Fibroblast of skin of scalp (primary cell): ENCODE measurements at places on chromosomes 6 and 20.
A peak's percentile ranks its signal among the peaks of the same experiment; 100 is the strongest.

DNA sequence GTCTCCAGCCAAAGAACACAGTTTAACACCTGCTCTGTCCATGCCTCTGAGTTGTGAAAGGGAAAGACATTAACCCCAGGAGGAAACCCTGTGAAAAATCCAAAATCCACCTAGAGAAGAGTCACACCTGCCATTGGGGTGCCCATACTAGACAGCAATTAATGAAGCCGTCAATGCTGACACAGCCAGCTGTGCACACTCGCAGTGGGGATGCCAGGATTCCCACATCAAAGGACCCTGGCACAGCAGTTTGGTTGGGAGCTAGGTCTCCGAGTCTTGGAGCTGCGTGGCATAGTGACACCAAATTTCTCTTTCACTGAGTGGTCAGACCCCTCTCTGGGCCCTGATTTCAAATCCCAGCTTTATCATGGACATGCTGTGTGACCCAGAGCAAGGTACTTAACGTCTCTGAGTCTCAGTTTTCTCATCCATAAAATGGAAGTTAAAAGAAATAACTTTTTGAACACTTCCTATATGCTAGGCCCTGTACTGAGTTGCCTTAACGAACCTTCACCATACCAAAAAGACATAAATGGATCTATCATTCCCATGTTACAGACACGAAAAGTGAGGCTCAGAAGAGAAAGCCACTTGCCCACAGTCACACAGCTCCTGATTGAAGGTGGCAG, 30.8 kb downstream of the BPIFB1 start:
- no peak for DNase-seq

DNA sequence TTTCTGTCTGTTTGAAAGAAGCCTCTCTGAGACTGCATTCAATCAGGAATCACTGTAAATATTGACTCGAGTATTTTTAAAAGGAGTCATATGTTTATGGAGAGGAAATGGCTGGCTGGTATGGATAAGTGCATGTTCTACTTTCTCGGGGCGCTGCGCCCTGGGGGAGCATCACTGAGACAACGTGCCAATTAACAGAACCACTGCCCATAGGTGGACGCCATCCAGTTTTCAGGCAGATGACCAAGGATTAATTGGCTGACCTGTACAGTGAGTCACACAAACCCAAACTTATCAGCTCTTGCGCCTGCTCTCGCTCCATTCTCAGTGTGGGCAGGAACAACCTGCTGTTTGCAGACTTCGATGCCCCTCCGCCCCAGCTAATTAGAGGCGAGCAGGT, 571.2 kb downstream of the QKI start:
- DNase-seq: no peak

GRCh38 chr20:3727401-3728021, 5.0 kb upstream of the HSPA12B start:
- peak; percentile 47 for DNase-seq

DNA sequence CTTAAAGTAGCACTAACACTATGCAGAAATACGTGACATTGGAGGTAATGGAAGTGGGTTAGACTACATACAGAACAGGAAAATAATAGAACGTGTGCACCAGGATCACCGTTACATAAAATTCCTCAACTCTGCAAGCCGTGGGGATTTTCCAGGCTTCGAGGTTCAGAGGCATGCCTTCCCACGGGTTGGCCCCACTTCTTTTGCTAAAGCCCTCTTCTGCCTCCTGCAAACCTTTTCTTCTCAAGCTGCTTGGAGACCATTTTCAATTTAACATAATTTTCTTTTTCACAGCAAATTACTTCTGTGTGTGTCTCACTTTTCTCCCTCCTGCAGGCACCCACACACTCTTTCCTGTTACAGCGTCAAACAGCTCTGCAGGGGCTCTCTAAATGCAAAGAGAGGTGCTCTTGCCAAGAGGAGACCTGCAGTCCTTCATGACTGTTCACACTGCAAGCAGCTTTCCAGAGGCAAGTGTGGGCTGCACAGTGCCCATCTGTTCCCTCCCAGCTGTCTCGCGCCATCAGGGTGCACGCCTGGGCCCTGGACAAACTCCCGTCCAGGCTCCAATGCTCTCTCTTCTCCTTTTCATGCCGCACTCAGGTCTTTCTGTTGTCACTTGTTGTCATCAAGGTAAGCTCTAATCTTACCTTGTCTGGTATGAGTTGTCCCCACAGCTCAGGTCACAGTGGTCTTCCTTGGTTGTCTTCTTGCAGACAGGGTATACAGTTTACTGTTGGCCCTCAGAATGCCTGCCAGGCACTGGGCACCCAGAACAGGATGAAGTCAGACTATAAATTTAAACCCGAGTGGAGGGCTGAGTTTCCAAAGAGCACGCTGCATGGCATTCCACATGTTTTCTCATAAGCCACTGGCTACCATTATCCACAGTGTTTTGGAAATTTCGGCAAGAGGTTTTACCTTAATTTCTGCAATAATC, 164.8 kb upstream of the GGTLC1 start:
- DNase-seq: no peak

DNA sequence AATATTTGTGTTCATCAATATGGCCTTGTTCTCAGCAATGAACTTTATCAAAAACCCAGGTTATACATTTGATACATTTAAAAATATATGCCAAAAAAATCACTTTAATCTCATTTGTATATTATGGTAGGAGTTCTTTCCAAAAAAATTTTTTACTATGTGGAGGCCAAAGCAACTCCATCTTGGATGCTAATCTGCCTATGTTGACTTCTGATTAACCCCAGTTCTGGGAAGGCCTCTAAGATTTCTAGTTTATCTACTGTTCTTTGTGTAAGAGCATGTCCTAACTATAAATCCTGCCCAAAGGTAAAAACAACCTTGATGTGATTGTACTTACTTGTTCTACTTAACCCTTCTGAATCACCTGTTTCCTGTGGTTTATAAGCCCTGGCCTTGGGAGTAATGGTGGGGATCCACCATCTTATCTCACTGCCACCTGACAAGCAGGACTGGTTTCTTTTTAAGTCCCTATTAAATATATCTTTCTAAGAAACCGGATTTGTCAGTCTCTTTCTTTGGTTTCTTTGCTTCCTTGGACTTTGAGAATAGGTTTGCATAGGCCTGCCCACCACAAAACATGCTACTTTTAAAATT, 46.7 kb downstream of the RNGTT start:
- DNase-seq: no peak

- no peak for DNase-seq
Observed at GRCh38 chr6:2851727-2852513, 10.3 kb upstream of the SERPINB1 start.

- DNase-seq: peak; percentile 6
Observed at GRCh38 chr6:23329086-23329485, 759.7 kb downstream of the HDGFL1 start.

DNA sequence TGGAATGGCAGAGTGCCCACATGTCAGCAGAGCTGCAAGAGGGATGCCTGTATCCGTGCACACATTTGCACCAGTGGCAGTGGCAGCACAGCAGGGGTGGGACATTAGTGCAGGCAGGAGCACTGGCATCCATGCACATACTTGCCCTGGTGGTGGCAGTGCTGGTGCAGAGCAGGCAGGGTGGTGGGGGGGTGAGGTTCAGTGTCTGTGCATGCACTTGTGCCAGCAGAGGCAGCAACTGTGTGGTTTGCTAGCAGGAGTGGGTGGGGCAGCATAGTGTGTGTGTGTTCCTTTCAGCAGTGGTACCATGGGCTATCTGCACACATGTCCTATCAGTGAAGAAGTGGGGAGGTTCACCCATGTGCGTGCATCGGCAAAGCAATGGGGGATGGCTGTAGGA, 151.6 kb downstream of the EPM2A start:
- no peak for DNase-seq

DNA sequence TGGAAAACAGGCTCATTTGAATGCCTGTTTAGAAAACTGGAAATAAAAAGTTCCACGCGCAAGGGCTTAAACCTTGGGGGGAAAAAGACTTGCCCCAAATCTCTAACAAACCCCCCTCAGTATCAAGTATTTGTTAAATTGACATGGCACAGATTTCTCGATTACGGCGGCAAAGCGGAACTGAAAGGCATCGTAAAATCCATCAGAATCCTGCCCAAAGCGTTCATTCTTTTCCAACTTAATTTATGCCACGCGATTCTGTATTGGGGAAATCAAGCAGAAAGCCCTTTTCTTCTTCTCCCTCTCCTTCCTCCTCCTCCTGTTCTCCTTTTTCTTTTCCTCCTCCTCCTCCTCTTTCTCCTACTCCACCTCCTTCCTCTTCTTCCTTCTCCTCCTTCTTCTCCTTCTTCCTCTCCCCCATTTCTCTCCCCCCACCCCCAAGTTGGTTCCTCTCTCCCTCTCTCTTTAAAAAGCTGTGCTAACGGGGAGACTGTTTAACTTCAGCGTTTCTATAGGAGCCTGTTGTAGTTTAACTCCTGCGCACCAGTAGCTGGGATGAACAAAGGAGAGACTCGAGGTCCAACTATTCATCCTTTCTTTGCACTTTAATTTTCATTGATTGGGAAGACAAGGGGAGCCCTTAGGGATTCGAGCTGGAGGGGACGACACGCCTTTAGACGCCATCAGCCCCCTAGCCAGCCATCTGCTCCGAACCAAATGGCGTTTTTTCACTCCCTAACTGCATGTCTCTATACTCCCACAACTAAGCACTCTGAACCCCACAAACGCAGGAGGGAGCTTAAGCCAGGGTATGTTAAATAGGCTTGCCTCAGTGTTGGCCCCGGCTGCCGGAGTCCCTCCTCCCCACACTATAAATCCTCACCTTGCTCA, 2.7 kb upstream of the DLL1 start:
- no peak for DNase-seq

GRCh38 chr6:33428224-33428965, 8.5 kb downstream of the SYNGAP1 start:
- peak; percentile 33 for DNase-seq

DNA sequence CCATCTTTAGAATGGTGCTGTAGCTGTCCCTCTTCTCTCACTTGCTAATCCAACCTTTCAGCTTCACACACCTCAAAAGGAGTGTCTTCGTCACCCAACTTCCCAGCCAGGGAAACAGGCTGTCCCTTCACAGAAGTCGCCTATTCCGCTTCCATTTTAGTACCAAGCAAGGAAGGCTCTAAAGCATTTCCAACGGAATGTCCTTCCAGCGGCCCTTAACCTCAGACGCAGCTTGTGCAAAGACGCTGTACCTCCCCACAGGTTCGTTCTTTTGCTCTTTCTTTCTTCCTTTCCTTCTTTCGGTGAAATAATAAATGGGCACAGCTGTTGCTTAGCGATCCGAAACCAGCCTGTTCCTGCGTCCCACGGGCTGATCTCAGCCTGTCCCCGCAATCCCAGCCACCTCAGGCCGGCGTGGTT, 1.5 kb downstream of the PTPRT start:
- no peak for DNase-seq

- no peak for DNase-seq
Observed at GRCh38 chr6:10361428-10361827, 53.4 kb downstream of the TFAP2A start.

GRCh38 chr6:84522135-84522549, 242.3 kb downstream of the TBX18 start:
- DNase-seq: peak; percentile 83

DNA sequence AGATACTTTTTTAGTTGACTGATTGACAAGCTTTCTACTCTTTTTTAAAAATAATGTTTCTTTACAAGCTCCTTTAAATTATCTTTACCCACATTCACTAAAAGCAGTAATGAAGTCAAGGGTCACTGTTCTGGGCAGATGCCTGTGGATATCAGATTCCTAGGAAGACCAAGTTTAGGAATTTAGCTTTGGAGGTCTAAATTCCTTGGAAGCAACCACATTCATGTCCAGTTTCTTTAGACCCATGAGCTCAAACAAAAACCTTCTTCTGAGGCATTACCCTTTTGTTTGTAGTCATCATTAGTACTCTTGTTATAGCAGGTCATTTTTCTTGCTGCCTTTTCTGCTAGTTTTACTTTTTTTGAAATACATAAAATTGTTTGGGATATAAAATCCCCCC, 462.9 kb upstream of the JAG1 start:
- DNase-seq: peak; percentile 78

DNA sequence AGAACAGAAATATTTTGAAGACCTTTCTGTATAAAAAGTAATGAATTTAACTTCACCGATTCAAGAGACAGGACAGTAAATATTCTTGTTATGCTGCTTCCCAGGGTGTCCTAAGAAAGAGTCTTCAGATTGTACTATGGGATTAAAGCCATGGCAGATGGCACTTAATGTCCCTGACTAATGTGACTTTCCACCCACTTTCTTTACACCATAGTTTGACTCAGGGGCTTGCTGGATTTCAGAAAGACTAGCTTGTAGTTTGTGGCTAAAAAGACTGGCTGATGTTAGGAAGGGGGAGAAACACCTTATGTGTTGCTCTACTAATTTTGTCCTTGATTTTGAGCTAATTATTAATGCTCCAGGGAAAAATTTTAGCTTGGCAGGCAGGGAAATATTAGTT, 75.9 kb downstream of the UTRN start:
- no peak for DNase-seq

DNA sequence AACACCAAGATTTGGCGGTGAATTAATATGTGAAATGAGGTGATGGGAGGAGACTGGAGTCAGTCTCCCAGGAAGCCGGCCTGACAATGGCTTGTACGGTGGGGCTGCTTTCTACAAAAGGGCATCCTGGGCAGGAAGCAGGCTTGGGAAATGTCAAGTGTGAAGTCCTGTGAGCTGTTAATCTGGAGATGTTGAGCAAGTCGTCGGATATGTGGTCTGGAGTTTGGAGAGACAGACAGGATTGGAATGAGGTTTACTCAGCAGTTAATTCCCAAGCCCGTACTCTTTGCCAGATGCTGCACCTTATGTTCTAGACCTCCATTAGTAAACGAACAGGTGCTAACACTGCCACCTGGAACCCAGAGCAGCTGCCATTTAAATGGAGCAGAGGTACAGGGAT, 107.7 kb upstream of the FOXC1 start:
- DNase-seq: no peak

DNA sequence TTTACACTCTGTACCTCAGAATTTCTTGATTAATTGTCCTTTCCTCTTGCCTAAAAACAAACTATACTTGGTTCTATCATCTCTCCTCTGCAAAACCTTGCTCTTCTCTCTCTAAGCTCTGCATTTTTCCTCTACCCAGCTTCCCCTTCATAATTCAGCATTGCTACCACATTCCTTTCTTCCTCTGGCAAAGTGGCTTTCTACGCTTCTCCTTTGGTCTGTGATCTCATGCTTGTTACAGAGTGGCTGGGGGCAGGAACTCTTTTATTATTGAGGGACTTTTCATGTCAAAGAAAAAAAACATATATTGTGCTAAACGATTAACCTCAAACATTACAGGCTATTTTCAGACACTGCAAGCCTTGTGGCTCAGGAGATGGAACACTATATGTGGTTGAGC, 333.3 kb upstream of the KCNQ5 start:
- DNase-seq: peak; percentile 24

DNA sequence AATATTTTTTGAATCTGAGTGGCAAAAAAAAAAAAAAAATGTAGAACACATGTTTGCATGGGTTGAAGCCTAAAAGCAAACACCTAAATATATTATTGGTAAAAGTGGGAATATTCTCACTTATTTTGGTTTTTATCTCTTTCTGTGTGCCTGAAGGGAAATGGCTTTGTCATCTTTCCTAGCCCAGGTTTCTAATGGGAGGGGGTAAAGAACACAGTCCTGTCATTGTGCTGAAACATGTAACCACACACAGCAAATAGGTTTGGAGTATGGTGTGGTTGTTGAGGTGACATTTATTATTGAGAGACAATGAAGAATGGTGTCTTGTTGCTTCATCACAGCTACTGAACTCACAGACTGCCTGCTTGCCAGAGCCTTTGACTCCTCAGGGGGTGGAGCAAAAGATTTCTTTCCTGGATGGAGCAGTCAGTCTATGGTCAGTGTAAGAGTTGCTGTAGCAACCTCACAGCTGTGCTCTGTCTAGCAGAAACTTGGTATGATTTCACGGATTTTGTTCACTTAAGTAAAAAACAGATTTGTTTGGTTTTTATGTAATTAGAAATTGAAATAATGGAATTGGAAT, 70.2 kb downstream of the CEP57L1 start:
- peak; percentile 29 for DNase-seq
